ENCODE measurements at places on chromosomes 6 and 20.

DNA sequence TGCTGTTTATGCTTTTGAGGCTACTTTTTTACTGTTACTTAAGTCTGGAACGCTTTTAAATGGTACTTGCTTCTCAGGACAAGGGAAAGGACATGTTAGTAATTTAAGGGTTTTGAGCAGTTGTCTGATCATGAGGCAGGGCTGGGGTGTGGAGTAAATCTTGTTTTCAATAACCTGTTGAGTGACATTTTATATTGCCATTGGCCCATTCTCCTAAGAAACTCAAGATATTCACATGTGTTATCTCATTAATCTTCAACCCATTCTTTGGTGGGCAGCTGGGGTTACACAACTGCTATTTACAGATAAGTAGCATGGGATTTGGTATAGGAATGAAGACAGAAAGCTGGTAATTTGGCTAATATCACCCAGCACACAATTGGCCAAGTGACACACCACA, 44.6 kb upstream of the IL17A start:
- DNase-seq = no peak

GRCh38 chr20:8473459-8473858, 341.4 kb downstream of the PLCB1 start:
- DNase-seq = no peak

DNA sequence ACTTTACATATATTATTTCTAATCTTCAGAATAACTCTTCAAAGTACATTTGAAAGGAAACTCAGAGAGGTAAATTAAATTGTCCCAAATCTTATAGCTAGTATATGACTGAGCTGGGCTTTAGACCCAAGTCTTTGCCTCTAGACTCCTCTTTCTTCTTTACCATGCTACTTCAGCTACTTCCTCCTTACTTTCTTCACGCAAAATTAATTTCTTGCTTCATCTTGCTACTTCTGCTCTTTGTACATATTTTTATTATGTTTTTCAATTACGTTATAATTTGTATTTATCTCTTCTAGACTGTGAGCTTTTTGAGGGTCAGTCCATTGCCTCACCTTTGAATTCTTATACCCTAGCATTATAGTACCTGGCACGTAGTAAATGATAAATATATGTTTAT, 5.3 kb downstream of the TMEM170B start:
- DNase-seq = no peak

DNA sequence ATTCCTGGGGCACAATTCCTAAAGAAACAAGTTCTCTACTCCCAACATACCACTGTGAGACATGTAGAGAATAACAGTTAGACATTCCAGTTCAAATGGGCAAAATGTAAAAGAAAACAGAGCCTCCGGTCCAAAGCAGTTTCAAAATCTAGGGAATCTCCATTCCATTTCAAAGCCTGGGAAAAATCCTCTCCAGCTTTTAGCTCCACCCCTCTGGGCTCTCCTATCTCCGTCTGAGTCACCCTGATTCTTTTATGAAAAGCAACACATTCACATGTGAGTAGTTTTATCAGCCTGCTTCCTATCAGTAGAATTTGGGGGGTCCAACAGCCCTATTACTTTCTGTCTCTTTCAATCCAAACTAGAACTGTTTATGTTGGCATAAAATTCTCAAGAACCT, 3.7 kb downstream of the CSNK2A1 start:
- DNase-seq = no peak

- DNase-seq = no peak
Measured at GRCh38 chr6:144659202-144660182, 374.4 kb downstream of the UTRN start.

DNA sequence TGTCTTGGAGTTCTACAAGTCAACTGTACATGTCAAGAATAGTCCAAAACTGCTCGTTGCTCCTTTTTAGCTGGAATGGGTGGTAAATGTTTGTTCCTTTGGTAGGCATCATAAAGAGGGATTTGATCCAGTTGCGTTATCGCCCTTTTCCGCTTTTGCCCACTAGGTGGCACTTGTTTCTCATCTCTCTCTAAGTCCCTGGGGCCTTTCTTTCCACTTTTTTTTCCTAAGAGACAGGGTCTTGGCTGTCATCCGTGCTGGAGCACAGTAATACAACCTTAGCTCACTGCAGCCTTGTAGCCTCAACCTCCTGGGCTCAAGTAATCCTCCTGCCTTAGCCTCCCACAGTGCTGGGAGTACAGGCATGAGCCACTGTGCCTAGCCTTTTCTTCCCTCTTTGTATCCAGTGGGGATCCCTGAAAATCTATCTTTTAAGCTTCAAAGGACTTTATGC, 20.7 kb downstream of the GTPBP2 start:
- DNase-seq = no peak

DNA sequence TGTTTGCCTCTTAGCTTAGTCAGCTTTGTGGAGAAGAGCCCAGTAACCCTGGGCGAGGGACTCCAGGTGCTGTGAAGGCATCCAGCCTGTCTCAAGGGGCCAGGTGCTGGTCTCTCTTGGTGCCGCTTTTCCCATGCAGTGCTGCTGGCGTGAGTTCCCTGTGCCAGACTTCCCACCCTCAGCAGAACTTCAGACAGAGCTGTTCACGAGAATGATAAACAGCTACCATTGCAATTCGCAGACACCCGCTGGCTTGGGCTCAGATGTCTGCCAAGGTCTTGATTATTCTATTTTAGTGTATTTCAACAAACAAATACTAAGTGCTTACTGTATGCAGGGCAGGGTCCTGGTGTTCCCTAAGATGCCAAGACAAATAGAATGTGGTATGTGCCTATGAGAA, 57.7 kb downstream of the RNF217 start:
- no peak for DNase-seq

DNA sequence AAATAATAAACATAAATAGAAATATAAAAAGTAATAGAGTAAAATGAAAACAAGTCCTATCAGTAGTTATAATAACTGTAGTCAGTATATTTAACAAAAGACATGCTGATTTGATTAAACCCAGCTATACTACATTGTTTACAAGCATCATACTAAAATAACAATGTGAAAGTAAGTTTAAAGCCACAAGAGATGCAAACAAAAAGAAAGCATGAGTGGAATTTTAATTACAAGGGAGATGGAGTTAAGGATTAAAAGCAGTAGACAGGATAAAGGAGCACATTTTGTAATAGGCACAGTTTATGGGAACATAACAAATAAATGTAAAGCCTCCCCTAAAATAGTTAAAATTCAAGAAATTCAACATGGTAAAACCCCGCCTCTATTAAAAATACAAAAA, 41.5 kb downstream of the SENP6 start:
- no peak for DNase-seq

DNA sequence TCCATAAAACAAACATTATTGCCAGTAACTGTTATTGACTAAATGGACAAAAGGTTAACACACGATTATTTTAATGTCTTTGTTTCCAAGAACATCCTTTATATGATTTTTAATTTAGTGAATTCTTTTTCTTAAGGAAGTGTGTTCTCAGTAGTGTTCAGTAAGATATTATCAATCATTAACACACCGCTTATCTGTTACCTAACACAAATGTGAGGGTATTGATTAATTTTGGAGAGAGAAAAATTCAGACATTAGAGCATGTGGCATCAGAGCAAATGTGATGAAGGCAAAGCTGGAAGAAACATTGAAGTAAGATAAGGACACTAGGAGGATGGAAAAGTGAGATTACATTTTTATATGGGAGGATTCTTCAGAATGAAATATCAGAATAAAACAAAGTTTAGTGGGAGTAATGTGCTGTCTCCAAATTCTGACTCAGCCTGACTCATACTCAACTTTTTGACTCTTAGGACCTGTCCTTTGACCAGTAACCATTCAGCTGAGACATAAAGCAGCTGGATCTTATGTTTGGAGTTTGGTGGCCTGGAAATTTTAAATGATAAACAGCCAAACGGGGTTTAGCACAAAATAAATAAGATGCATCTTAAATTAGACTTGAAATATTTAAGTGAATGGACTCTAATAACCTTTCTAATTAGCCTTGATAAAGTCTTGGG, 348.6 kb downstream of the CD109 start:
- DNase-seq = no peak

DNA sequence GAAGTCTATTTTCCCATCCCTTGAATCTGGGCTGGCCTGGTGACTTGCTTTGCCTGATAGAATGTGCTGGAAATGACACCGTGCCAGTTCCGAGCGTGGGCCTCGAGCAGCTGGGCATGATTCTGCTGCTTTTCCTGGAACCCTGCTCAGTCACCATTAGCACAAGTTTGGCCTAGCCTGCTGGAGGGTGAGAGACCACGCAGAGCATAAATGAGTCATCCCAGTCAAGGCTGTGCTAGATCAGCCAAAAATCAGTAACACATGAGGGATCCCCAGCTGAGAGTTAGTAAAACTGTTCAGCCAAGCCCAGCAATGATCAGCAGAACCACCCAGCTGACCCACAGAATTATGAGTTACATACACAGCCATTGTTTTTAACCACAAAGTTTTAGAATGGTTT, 74.8 kb upstream of the TOP1 start:
- DNase-seq = no peak

DNA sequence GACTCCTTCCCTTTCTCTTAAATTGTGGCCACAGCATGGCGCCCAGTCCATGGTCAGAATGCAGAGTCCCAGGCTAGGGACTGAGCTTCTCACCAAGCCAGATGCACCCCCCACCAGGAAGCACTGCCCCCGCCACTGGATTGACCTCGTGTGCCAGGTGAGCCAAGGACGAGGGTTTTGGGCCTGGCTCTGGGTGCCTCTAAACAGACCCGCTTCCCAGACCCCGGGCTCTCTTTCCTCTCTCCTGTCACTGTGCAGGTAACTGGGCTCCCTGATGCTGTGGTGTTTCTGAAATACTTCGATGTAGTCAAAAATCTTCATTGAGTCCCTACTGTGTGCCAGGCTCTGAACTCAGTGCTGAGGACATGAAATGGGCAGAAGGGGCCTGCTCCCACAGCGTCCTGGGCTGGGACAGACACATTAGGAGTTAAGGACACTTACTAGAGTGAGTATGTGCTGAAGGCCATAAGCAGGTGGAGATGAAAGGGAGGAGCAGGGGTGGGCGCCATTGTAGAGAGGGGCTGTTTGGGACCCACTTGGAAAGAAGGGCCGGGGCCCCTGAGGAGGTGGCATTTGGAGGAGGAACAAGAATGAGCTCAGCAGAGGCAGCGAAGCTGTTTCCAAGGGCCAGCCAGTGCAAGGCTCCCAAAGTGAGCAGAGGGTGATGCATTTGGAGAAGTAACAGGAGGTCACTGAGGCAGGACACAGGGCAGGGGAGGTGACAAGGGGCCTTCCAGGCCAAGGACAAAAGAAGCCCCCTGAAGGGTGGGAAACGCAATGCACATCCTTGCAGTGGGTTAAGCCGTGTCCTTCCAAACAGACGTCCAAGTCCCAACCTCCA, 217.1 kb downstream of the ANKRD60 start:
- DNase-seq = no peak

GRCh38 chr20:35714127-35714526, 14.9 kb downstream of the ROMO1 start:
- DNase-seq = no peak

DNA sequence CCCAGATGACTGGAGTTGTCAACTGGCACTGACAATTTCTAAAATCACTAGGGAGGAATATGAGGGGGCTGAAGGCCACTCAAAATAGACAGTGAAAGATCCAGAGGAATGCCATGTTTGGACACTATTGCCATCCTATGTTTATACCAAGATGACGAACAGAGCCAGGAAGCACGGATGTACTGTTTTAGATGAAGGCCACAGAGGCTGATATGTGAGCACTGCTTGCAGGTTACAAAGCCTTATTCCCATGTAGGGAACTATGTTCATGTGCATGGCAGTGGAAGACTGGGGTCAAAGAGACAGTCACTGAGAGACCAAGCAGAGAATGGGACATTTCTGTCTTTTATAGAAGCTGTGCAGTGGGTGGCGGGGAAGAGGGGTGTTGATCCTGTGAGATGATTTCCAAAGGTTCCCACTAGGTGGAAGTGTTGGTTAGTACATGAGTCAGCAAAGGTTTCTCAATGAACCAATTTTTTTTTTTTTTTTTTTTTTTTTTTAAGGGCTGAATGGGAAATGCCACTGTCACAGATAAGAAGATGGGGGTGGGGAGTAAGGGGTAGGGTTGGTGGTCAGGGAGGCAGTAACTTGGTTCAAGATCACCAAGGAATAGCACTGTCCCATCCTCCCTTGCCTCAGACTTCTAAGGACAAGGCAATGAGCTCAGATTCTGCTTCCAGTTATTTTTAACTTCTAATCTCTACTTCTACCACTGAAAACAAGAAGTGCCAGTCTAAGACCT, 46.7 kb upstream of the MOCS1 start:
- DNase-seq = no peak

- no peak for DNase-seq
Measured at GRCh38 chr6:163874784-163875183, 460.3 kb downstream of the QKI start.

- DNase-seq = no peak
Measured at GRCh38 chr6:95802978-95803377, 212.8 kb upstream of the FUT9 start.

- no peak for DNase-seq
Measured at GRCh38 chr20:23126281-23127061, 40.3 kb upstream of the CD93 start.

DNA sequence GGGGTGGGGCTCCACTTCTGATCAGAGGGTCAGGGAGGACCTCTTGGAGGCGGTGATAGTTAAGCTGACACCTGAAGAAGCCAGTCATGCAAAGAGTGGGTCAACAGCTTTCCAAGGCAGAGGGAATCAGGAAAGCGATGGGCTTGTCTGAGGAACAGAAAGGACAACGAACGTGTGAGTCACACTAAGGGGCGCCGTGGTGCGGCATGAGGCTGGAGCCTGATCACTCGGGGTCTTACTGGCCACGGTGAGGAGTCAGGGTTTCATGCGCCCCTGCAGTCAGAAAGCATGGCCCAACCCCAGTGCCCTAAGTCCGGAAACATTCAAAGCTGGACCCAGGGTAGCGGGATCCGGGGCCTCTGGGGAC, 50.6 kb upstream of the SLC32A1 start:
- no peak for DNase-seq

DNA sequence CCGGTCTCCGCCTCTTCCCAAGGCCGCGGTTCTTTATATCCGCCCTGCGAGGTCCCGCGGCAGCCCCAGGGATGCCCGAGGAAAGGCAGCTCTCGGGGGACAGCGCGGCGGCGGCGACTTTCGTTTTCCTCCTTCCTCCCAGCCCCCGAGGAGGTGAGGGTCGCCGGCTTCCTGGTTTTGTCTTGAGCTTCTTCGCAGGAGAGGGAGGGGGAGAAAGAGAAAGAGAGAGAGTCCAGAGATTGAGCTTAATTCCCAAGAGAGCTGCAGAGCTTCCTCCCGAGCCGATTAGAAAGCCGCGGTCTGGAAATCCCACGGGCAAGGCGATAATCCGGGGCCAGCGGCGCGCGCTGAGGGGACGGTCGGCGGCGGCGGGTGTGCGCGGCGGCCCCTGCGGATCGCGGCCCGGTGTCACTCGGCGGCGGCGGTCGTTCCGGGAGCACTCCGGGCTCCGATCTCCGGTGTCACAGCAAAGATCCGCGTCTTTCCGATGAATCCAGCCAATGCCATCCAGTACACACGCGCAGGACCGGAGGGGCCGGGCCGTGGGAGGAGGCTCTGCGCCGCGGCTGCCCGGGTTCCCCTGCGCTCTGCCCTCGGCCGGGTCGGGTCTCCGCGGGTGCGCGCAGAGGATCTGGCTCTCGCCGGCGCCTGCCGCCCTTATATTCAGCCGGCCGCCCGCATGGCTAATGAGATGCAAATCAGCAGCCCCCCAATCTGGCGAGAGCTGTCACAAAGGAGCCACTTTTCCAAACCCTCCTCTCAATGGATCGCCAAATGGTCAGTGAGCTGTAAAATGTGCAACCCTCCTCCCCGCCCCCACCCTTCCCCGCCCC, at the start of gene DLL1:
Gene DLL1 (minus strand): TSS at position 783 of the 833 bp plus-strand sequence. CDS start 939 bp downstream, outside the sequence.
- no peak for DNase-seq
